ENCODE measurements at places on chromosomes 5 and 9.

GRCh38 chr5:114237766-114238165 is 124.1 kb upstream of the KCNN2 start:
- no peak for DNase-seq

- DNase-seq: no peak
These were observed 216.9 kb downstream of the TTLL11 start for GRCh38 chr9:121876255-121876654.

DNA sequence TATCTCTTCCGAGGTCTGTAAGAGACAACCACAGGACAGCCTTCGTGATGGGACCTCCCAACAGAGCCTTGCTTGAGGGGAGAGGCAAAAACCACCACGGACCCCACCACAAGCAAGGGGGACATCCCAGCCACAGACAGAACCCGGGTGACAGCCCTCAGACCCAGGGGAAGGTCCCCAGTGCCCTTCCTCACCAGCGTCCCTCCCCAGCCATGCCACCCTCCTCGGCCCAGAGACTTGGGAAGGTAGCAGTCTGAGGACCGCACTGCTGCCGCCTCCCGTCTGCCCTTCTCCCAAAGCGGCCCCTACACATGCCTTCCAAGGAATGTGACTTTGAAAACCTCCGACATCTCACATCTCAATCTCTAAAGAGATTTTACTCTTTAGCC is 13.4 kb downstream of the IPPK start:
- DNase-seq: no peak

DNA sequence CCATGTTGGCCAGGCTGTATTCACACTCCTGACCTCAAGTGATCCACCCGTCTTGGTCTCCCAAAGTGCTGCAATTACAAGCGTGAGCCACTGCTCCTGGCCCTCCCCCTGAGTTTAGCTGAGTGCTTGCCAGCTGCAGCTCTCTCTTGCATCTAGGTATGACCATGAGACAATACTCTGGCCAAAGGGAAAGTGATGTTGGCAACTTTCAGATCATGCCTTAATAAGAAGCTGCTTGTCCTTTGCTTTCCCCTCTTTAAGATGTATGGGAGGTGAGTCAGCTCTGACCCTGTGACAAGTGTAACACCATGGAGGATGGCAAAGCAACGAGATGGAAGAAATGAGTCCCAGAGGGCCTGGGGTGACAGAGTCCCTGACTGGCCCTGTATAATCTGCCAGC is 18.7 kb upstream of the DCAF12 start:
- DNase-seq: no peak

DNA sequence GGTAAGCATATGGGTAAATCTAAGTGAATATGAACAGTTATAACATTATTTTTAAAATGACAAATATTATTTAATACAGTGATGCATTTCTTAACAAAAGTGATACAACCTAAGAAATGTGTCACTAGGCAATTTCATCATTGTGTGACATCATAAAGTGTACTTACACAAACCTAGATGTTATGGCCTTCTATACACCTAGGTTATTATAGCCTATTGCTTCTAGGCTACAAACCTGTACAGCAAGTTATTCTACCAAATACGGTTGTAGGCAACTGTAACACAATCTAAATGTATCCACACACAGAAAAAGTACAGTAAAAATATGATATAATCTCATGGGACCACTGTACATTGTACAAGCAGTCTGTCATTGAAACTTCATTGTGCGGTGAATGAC is 48.3 kb downstream of the STRBP start:
- no peak for DNase-seq

Data from anterior cingulate cortex (tissue), 58 donors.